ENCODE measurements at places on chromosomes 5 and 9. TPM values are rescaled to one million over a fixed set of nuclear protein-coding genes. Genes with fewer than 3 reads are reported as not detected.

DNA sequence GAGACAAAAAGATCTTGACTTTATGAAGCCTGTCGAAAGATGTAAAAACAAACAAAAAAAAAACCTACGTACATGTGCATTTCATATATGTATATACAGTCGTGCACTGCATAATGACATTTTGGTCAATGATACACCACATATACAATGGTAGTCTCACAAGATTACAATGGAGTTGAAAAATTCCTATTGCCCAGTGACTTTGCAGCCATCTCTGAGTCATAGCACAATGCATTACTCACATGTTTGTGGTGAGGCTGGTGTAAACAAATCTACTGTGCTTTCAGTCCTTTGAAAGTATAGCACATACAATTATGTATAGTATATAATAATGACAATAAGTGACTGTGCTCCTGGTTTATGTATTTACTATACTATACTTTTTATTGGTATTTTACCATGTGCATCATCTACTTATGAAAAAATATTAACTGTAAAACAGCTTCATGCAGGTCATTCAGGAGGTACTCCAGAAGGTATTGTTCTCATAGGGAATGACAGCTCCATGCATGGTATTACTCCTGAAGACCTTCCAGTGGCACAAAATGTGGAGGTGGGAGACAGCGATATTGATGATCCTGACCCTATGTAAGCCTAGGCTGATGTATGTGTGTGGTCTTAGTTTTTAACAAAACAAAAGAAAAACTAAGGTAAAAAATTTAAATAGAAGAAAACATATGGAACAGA lies 73.7 kb upstream of the FST start:
- H3K4me3 ChIP-seq: no peak overlapping the region
- no peaks in the 10 kb centered on the region for H3K36me3 ChIP-seq
- no peak for DNase-seq

DNA sequence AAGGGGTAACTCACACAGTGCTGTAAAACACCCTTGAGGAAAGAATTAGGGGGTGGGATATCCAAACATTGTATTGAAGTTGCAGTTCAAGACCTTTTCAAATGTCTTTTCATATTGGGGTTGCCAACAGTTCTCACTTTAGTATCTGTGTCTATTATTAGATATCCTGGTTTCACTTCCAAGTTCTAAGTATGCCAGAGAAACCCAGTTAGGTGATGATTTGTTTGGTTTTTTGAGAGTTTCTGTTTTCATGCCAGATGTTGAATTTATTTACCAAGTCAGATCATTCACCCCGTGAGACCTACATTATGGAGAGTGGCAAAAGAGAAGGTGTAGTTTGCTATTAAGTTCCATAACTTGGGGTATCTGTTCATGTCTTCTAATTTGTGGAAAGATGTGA lies 64.5 kb downstream of the C9orf152 start:
- H3K27ac ChIP-seq: peak overlapping the region; percentile 68
- peaks cover 67% of the 10 kb centered on the region for H3K4me1 ChIP-seq
- no peaks in the 10 kb centered on the region for H3K27me3 ChIP-seq
- no peak overlapping the region for H3K4me3 ChIP-seq
- peaks cover 13% of the 10 kb centered on the region for H3K36me3 ChIP-seq

GRCh38 chr5:179731791-179732411 lies 721 bp upstream of the MAML1 start:
- peak overlapping the region; percentile 73 for H3K4me3 ChIP-seq
- H3K36me3 ChIP-seq: peaks cover 29% of the 10 kb centered on the region
- peaks cover 33% of the 10 kb centered on the region for H3K4me1 ChIP-seq
- H3K27ac ChIP-seq: peak overlapping the region; percentile 81
- DNase-seq: no peak

- no peak overlapping the region for H3K27ac ChIP-seq
- H3K27me3 ChIP-seq: peaks cover 28% of the 10 kb centered on the region
- no peaks in the 10 kb centered on the region for H3K4me1 ChIP-seq
- no peak overlapping the region for H3K4me3 ChIP-seq
- no peak for DNase-seq
These were observed 18.3 kb upstream of the FUBP3 start for GRCh38 chr9:130561056-130561455.

DNA sequence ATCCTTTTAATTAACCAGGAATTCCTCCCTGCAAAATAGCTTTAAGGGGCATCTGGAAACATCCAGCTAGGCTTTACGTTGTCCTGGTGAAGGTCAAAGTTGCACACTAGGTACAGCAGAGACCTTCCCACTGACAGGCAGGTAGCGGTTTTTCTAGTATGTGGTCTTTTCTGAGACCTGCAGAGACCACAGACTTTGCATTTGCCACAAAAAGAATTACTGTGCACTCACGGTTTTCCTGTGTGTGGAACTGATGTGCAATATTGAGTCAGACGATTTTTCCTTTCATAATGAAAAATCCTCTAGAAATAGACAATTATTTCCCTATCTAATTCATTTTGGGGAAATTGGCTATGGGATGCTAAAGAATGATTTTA lies 417.0 kb upstream of the ADAMTSL1 start:
- H3K27me3 ChIP-seq: no peaks in the 10 kb centered on the region
- no peak overlapping the region for H3K27ac ChIP-seq
- H3K36me3 ChIP-seq: no peaks in the 10 kb centered on the region
- H3K4me1 ChIP-seq: no peaks in the 10 kb centered on the region
- H3K4me3 ChIP-seq: no peak overlapping the region

The GABRA6 gene
- total RNA-seq: not detected

The HACD4 gene
- 2.4 TPM for total RNA-seq

All from osteocyte (in vitro differentiated cells).